Vagina (tissue), 2 donors: ENCODE measurements at places on chromosomes 7 and 10. TPM values are rescaled to one million over a fixed set of nuclear protein-coding genes. Genes with fewer than 3 reads are reported as not detected.

DNA sequence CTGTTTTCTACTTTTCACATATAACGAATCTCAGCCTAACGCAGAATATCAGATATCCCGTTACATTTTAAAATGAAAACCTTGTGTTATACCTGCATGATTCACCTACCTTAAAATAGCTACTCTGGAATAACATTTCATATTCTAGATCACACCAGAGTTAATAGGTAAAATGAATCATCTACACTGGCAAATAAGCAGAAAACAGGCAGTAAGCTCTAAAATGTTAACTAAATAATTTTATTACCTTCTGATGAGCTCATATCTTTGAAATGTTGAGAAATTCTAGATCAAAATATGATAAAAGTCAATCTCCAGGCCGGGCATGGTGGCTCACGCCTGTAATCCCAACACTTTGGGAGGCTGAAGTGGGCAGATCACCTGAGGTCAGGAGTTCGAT lies 71.3 kb downstream of the CPEB3 start:
- DNase-seq = no peak

- DNase-seq = no peak
Observed at GRCh38 chr10:61733358-61733940, 70.7 kb downstream of the CABCOCO1 start.

CCL26 gene
- total RNA-seq = not detected

- no peak for DNase-seq
Observed at GRCh38 chr7:33986951-33987947, 81.9 kb downstream of the BMPER start.

TRIM74 gene
- total RNA-seq = not detected

DNA sequence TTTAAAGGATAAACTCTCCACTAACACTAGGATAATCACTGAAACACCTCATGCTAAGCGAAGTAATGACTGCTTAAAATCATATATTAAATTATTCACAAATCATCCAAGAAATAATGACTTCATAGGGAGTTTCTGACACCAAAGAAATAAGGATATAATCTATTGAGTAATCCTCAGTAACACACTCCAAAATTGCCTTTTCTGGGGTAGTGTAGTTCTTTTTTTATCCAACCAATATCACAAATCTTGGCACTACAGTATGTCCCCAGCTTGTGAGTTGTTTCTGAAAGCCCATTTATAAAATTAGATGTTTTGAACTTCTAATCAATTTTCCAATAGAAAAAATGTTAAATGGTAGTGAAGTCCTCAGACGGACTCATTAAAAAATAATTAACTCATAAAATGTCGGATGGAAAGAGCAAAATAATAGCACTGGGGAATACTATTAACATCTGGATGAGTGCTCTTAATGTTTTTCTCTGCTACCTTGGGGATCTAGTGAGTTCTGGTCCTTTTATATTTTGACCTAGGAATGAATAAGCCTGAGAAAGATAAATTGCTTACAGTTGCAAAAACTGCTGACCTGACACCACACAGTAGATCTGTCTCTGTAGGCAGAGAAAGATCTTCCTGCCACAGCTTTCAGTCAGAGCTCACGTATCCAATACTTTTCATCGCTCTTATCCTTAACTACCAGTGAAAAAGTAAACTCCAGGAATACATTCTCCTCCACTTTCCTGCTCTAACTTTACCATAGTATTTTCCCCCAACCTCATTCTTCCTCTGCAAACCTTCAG lies 618.5 kb upstream of the ANKRD30A start:
- DNase-seq = no peak
